ENCODE measurements at places on chromosomes 4 and X. TPM values are rescaled to one million over a fixed set of nuclear protein-coding genes. Genes with fewer than 3 reads are reported as not detected.
A peak's percentile ranks its signal among the peaks of the same experiment; 100 is the strongest.

Gene CXCL6
- polyA plus RNA-seq: 3.0 TPM

Gene CPE
- 5.4 TPM for polyA plus RNA-seq

- H3K36me3 ChIP-seq: peaks cover 3% of the 10 kb centered on the region
- H3K4me1 ChIP-seq: no peaks in the 10 kb centered on the region
- no peaks in the 10 kb centered on the region for H3K27me3 ChIP-seq
- no peak overlapping the region for H3K27ac ChIP-seq
- no peak for DNase-seq
Measured at GRCh38 chrX:75301060-75301459, 27.2 kb downstream of the UPRT start.

Gene NAP1L3
- 0.69 TPM for polyA plus RNA-seq

DNA sequence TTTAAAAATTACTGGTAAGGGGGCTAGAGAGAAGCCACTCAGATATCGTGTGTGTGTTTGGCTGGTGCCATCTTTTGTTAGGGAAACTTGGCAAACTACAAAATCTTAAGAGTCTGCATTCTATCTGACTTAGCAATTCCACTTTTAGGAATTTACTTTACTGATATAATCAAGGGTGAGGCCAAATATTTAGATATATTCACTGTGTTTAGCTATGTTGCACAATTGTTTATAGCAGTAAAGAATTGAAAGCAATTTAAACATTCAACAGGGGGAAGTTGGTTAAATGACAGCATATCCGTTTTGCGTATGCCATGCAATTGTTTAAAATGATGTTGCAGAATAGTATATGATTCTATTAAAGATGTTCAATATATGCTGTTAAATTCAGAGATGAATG lies 6.4 kb upstream of the HERC3 start:
- H3K4me3 ChIP-seq: no peak overlapping the region
- H3K36me3 ChIP-seq: no peaks in the 10 kb centered on the region
- H3K4me1 ChIP-seq: no peaks in the 10 kb centered on the region
- no peaks in the 10 kb centered on the region for H3K27me3 ChIP-seq
- H3K27ac ChIP-seq: no peak overlapping the region

Gene PCDH11X
- 0.01 TPM for polyA plus RNA-seq

DNA sequence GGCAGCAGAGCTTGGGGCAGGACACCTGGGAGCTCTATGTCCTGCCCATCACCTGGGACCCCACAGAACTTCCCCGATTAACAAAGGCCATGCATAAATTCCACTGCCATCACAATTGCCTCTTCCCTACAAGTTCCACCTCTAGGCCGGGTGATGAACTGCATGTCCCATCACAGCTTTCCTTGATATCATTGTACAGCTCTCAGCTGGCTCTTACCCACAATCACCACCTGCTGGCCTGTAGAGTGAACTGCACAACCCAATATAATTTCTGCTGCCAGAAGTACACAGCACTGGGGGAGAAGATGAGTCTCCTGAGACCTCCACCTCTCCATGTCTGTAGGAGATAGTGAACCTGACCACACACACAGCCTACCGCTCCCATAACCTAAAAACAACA lies 285.0 kb upstream of the AADAT start:
- H3K4me3 ChIP-seq: no peak overlapping the region
- H3K27ac ChIP-seq: no peak overlapping the region
- H3K27me3 ChIP-seq: no peaks in the 10 kb centered on the region
- H3K36me3 ChIP-seq: no peaks in the 10 kb centered on the region

DNA sequence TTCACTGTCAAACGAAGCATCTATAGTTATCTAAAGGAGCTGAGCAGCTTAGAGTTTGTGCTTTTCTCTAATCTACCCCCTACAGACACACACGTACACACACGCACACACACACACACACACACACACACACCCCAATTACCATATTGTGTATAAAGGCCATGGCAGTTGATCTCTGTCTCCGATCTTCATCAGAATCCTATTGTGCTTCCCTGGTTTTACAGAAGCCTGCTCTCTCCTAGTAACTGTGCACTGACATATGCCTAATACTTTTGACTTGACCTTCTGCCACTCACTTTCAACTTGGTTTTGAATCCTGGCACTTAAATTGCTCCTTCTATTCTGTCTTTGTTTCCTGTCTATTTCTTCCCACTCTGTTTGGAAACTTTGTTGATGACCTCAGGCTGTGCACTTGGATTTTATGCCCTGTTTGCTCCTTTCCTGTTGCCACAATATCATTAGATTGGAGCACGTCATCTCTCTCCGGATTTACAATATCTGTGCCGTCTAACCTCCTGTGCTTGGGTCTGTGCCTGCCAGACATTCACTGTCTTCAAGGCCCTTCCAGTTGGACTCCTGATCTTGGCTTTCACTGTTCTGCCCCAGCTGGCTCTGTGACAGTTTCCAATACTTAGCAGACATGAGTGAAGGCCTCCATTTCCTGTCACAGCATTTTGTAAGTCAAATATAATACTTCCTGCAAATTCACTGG lies 928.1 kb downstream of the FAT4 start:
- no peak for DNase-seq
- H3K27ac ChIP-seq: no peak overlapping the region
- H3K4me1 ChIP-seq: no peaks in the 10 kb centered on the region
- H3K27me3 ChIP-seq: no peaks in the 10 kb centered on the region
- no peaks in the 10 kb centered on the region for H3K36me3 ChIP-seq
- no peak overlapping the region for H3K4me3 ChIP-seq

Gene SPACA5
- polyA plus RNA-seq: not detected

- H3K36me3 ChIP-seq: no peaks in the 10 kb centered on the region
- no peak overlapping the region for H3K4me3 ChIP-seq
- no peaks in the 10 kb centered on the region for H3K27me3 ChIP-seq
- DNase-seq: no peak
- H3K4me1 ChIP-seq: no peaks in the 10 kb centered on the region
Measured at GRCh38 chrX:4935401-4935800, 1222.0 kb upstream of the PRKX start.

- H3K27me3 ChIP-seq: no peaks in the 10 kb centered on the region
- H3K36me3 ChIP-seq: no peaks in the 10 kb centered on the region
- H3K27ac ChIP-seq: no peak overlapping the region
- H3K4me1 ChIP-seq: no peaks in the 10 kb centered on the region
- no peak for DNase-seq
Measured at GRCh38 chrX:64447207-64447606, 52.0 kb upstream of the MTMR8 start.

GRCh38 chr4:165402375-165402774 lies 23.6 kb downstream of the CPE start:
- H3K4me1 ChIP-seq: no peaks in the 10 kb centered on the region
- no peak for DNase-seq
- no peak overlapping the region for H3K4me3 ChIP-seq
- H3K27me3 ChIP-seq: no peaks in the 10 kb centered on the region
- H3K36me3 ChIP-seq: no peaks in the 10 kb centered on the region

DNA sequence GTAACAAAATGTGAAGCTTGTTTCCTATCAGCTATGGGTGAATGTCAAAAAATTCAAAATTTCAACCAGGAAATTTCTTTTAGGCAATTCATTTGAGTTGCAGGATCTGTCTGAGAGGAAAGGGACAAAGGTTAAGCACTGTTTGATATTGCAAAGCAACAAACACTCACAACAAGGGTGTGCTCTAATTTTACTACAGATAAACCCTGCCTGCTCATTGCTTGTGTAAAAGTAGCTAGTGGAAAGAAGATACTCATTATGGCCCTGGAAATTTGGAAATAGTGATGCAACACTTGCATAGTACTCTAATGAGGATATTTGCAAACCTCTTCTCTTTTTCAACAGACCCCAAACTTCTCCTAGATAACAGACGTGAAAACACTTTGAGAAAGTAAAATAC lies 27.1 kb downstream of the FAM47E start:
- H3K4me3 ChIP-seq: no peak overlapping the region
- no peaks in the 10 kb centered on the region for H3K27me3 ChIP-seq
- H3K36me3 ChIP-seq: no peaks in the 10 kb centered on the region
- H3K4me1 ChIP-seq: peaks cover 53% of the 10 kb centered on the region
- no peak for DNase-seq

GRCh38 chr4:172707622-172708021 lies 461.0 kb upstream of the GALNT7 start:
- no peaks in the 10 kb centered on the region for H3K27me3 ChIP-seq
- no peak for DNase-seq
- H3K4me3 ChIP-seq: no peak overlapping the region
- no peaks in the 10 kb centered on the region for H3K36me3 ChIP-seq

DNA sequence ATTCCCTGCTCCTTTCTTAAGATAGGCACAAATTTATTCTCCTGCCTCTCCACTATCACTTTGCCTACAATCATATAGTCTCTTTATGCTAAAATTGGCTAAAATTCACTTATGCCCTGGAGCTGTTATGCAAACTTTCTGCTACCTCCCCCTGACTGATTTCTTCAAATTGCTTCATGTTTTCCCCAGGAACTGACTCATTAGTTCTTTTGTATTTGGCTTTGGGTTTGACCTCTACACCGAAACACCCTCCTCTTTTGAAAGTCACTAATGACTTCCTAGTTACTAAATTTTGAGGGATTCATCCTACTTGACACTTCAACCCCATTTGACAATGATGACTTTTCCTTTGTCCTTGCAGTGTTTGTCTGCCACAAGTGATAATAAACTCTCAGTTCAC lies 222.6 kb downstream of the NDST4 start:
- no peaks in the 10 kb centered on the region for H3K27me3 ChIP-seq
- no peak overlapping the region for H3K4me3 ChIP-seq
- no peaks in the 10 kb centered on the region for H3K4me1 ChIP-seq
- DNase-seq: no peak
- H3K36me3 ChIP-seq: no peaks in the 10 kb centered on the region
- H3K27ac ChIP-seq: no peak overlapping the region

Gene FGB
- 11,318 TPM for polyA plus RNA-seq

Gene STATH
- not detected for polyA plus RNA-seq

DNA sequence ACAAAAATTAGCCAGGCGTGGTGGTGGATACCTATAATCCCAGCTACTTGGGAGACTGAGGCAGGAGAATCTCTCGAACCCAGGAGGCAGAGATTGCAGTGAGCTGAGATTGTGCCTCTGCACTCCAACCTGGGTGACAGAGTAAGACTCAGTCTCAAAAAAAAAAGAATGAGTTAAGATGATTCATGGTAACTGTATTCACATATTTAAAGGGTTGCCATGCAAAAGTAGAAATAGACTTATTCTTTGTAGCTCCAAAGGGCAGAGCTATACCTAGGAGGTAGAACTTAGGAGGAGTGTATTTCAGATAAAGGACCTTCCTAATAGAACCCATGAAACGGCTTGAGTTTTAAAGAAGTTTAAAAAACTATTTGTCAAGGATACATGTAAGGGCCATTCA lies 104.3 kb upstream of the IL13RA1 start:
- H3K36me3 ChIP-seq: no peaks in the 10 kb centered on the region
- peaks cover 4% of the 10 kb centered on the region for H3K27me3 ChIP-seq
- no peaks in the 10 kb centered on the region for H3K4me1 ChIP-seq
- DNase-seq: no peak
- H3K4me3 ChIP-seq: no peak overlapping the region
- no peak overlapping the region for H3K27ac ChIP-seq

DNA sequence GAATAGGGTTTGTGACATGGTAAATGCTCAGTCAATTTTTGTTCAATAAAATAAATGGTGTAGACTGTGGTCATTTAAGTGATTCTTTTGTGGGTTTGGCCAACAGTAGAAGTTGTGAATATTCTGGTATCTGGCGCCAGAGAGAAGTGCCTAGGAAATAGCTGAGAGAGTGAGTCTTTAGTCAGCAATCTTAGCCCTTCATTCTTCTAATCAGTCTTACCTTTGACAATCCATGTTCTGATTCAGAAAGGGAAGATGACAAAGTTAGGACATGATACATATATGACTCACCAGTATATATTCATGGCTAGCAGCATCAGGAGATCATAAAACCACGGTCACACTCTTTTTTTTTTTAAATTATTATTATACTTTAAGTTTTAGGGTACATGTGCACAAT lies 141.8 kb upstream of the PCDH18 start:
- H3K36me3 ChIP-seq: no peaks in the 10 kb centered on the region
- H3K27me3 ChIP-seq: no peaks in the 10 kb centered on the region
- no peak overlapping the region for H3K4me3 ChIP-seq

DNA sequence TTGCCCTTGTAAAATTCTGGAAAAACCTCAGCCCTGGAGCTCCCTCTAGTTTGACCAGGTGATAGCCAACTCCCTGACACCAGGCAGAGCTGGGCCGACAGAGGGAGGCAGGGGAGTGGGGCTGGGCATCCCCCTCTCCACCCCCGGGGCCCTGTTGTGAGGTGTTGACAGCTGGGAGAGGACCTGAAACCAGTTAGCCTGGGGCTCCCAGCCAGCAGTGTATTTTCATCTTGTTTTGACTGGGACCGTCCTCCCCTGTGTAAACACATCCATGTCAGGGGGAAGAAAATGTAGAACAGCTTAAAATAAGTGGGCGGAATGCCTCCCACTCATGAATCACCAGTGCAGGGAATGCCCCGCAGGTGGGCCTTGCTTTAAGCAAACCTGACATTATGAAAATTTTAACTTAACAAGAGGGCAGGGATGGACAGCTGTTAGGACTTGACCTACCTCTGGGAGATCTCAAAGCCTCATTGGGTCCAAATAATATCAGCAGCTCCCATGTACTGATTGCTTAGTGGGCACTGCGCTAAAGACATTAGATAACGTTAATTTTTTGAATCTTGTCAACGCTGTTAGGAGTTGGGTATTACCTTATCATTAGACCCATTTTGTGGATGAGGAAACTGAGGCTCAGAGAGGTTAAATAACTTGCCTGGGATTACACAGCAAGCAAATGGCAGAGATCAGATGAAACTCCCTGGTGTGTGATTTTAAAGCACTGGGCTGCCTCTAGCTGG lies 45.9 kb downstream of the TSC22D3 start:
- H3K36me3 ChIP-seq: no peaks in the 10 kb centered on the region
- no peaks in the 10 kb centered on the region for H3K27me3 ChIP-seq
- no peak overlapping the region for H3K4me3 ChIP-seq
- H3K4me1 ChIP-seq: peaks cover 62% of the 10 kb centered on the region
- peak overlapping the region; percentile 48 for H3K27ac ChIP-seq

GRCh38 chrX:13339607-13340006 lies 19.8 kb upstream of the ATXN3L start:
- H3K36me3 ChIP-seq: no peaks in the 10 kb centered on the region
- DNase-seq: no peak
- H3K4me1 ChIP-seq: no peaks in the 10 kb centered on the region

GRCh38 chrX:94545722-94546121 lies 871.7 kb downstream of the FAM133A start:
- no peaks in the 10 kb centered on the region for H3K4me1 ChIP-seq
- no peak overlapping the region for H3K4me3 ChIP-seq
- H3K36me3 ChIP-seq: no peaks in the 10 kb centered on the region
- no peaks in the 10 kb centered on the region for H3K27me3 ChIP-seq
- no peak overlapping the region for H3K27ac ChIP-seq

Gene PNMA6A
- polyA plus RNA-seq: 7.5 TPM

DNA sequence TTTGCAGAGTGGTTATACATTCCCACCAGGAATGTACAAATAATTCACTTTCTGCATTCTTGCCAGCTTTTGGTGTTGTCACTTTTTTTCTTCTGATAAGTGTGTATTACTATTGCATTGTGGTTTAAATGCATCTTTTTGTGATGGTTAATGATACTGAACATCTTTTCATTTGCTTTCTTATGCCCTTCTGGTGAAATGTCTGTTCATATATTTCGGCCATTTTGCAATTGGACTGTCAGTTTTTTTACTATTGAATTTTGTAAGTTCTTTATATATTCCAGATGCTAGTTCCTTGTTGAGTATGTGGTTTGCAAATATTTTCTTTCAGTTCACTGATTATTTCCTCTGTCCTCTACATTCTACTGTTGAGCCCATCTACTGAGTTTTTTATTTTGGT lies 19.4 kb upstream of the BMP2K start:
- no peak overlapping the region for H3K27ac ChIP-seq
- H3K4me3 ChIP-seq: no peak overlapping the region
- H3K27me3 ChIP-seq: no peaks in the 10 kb centered on the region
- H3K4me1 ChIP-seq: no peaks in the 10 kb centered on the region
- no peak for DNase-seq
